Activated effector memory CD4-positive, alpha-beta T cell treated with Interleukin-2 at 50 U/mL for 16 hours (primary cell): ENCODE measurements at places on chromosomes 6 and 20.
A peak's percentile ranks its signal among the peaks of the same experiment; 100 is the strongest.

DNA sequence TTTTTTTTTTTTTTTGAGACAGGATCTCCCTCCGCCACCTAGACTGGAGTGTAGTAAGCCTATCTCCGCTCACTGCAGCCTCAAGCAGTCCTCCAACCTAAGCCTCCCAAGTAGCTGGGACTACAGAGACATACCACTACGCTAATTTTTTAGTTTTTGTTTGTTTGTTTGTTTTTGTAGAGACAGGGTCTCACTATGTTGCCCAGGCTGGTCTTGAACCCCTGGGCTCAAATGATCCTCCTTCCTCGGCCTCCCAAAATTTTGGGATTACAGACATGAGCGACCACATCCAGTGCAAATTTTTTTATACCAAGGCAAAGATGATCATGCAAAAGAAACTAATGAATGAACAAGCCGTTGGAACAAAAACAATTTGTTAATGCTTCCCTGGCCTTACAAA is 5.3 kb downstream of the FUCA2 start:
- DNase-seq, result no peak

- no peak for DNase-seq
Observed at GRCh38 chr6:131322125-131322524, 186.9 kb downstream of the AKAP7 start.

- no peak for DNase-seq
Observed at GRCh38 chr6:74208239-74208638, 512.2 kb downstream of the CD109 start.

DNA sequence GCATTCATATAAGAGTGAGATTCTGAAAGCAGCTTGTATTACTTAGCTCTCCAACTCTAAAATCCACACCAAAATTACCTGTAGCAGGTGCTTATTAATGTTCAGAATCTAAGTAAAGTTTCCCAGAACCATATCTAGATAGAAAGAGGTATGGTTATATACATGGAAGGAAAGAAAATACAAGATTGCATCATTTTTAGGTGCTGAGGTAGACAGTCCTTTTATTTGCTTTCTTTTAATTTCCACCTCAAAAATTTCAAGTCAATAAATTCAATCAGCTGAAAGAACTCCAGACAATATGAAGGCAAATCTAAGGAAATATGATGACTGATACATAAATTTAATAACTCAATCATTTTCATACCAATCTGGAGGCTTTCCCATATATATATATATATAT is 521.9 kb downstream of the PKHD1 start:
- no peak for DNase-seq

- DNase-seq, result no peak
Observed at GRCh38 chr6:13380761-13381160, 52.4 kb upstream of the TBC1D7 start.

GRCh38 chr6:85747666-85748065 is 105.0 kb upstream of the SYNCRIP start:
- no peak for DNase-seq

- no peak for DNase-seq
Observed at GRCh38 chr6:34150766-34151165, 4.9 kb upstream of the GRM4 start.

DNA sequence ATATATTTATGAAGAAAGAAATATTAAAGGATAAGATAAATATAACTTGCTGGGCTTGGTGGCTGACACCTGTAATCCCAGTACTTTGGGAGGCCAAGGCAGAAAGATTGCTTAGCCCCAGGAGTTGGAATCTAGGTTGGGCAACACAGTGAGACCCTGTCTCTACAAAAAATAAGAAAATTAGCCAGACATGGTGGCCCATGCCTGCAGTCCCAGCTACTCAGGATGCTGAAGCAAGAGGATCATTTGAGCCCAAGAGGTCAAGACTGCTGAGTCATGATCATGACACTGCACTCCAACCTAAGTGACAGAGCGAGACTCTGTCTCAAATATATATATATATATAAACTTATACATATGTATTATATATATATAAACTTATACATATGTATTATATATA is 164.0 kb downstream of the MRPL14 start:
- no peak for DNase-seq

DNA sequence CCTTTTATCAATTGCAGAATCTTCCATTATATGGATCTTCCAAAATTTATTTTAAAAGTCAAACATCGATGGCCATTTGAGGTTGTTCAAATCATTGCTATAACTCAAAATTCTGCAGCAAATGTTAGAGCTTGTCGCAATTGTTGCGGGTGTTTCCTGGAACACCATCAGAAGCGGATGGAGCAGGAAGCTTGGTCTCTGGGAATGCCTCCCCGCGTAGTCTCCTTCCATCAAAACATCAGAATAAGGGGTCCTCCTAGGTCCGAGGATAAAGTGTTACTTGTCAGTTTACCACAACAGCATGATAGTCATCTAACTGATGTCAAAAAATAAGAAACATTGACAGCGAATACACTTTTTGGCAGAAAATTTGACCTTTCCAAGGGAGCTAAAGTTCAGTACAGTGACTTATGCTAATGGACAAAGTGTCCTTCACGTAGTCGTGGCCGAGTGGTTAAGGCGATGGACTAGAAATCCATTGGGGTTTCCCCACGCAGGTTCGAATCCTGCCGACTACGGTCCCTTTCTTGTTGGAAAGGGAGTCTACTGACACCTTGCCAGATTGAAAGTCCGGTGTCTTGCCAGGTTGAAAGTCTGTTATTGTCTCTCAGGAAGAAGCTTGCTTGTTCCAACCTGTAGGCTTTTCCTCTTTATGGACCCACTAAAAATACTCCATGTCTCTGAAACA is 59.0 kb upstream of the ZNF184 start:
- no peak for DNase-seq

GRCh38 chr6:27872642-27873020 is 39.6 kb downstream of the OR2B2 start:
- no peak for DNase-seq

- DNase-seq, result no peak
Observed at GRCh38 chr20:34388000-34388399, 24.9 kb downstream of the ITCH start.

- no peak for DNase-seq
Observed at GRCh38 chr20:57025261-57025660, 241.2 kb downstream of the BMP7 start.

- no peak for DNase-seq
Observed at GRCh38 chr20:11473983-11474382, 443.7 kb upstream of the BTBD3 start.

GRCh38 chr20:43541214-43541613 is 17.6 kb upstream of the SGK2 start:
- no peak for DNase-seq

- DNase-seq, result no peak
Observed at GRCh38 chr20:34564833-34565232, 6.3 kb downstream of the MAP1LC3A start.

GRCh38 chr6:53343092-53343491 is 5.7 kb downstream of the ELOVL5 start:
- no peak for DNase-seq

- no peak for DNase-seq
Observed at GRCh38 chr6:4313044-4313686, 177.8 kb upstream of the ECI2 start.

GRCh38 chr20:57409672-57410397 is 18.6 kb downstream of the RBM38 start:
- DNase-seq, result no peak

DNA sequence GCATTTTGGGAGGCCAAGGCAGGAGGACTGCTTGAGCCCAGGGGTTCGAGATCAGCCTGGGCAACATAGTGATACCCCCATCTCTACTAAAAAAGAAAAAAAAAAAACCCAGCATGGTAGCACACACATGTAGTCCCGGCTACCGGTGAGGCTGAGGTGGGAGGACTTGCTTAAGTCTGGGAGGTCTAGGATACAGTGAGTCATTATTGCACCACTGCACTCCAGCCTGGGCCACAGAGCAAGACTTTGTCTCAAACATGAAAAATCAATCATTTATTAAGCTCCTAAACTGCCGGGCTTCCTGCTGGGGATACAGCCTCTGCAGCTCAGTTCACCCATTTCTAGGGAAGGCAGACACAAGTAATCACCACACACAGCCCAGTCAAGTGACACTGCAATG is 7.3 kb upstream of the USP45 start:
- no peak for DNase-seq

- DNase-seq, result peak; percentile 49
Observed at GRCh38 chr6:27814665-27815424, 97.4 kb downstream of the OR2B2 start.

- no peak for DNase-seq
Observed at GRCh38 chr6:112202639-112203341, 51.6 kb downstream of the LAMA4 start.

GRCh38 chr20:31861135-31861384 is 9.3 kb downstream of the DUSP15 start:
- DNase-seq, result no peak

GRCh38 chr6:105909106-105909505 is 177.0 kb upstream of the PRDM1 start:
- no peak for DNase-seq

DNA sequence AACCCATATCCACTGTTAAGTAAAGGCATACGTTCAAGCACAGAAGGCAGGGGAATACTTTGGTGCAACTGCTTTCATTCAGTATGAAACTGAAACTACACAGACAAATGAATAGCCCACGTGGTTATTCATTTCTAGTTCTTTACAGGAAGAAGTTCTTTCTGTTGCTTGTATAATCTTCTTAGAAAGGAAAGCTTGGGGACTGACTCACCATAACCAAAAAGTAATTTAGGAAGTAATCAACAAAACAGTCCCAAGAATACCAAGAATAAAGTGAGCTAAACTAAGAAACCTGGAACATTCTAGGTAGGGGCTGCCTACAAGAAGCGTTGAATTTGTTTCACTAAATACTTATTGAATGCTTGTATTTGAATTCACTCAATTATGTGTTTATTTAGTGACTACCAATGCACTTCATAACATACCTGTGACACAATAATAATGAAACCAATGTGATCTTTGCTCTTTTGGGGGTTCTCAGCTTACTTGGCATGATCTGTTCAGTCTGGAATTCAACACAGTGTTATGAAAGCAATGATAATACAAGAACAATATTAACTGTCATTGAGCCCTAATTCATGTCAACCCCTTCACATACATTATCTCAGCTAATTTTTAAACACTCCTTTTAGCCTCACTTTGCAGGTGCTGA is 25.1 kb upstream of the KIAA0408 start:
- no peak for DNase-seq

GRCh38 chr20:44901974-44902373 is 7.9 kb upstream of the PABPC1L start:
- DNase-seq, result no peak
